ENCODE measurements at places on chromosomes 1 and 21. TPM values are rescaled to one million over a fixed set of nuclear protein-coding genes. Genes with fewer than 3 reads are reported as not detected.
A peak's percentile ranks its signal among the peaks of the same experiment; 100 is the strongest.

DNA sequence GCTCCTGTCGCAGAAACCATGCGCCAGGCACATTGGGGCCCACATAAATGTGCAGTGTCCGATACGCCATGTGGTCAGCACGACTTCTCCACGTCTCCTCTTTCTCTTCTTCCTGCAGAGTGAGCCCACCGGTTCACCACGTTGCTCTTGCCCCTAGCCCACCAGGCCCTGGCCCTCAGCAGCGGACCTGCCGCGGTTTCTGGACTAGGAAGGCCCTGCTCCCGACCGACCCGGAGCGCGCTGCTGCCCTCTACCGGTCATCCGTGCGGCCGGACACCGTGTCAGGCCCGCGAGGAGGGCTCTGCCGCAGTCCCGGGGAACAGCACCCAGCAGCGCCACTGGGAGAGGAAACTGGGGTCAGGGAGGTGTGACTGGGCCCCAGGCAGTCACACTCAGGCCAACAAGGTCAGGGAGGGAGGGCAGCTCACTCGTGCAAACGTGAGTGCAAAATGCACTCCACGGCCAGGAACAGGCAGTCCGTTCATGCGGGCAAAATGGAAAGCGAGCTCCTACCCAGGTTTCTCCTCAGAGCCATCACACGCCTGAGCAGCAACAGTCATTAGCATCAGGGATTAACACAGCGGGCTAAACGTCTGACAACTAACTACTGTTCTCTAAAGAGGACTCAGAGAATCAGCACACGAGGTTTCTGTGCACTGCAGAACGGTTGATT, 13.7 kb downstream of the TLR5 start:
- peak overlapping the region; percentile 83 for H3K4me3 ChIP-seq
- H3K27me3 ChIP-seq: peaks cover 17% of the 10 kb centered on the region
- H3K4me1 ChIP-seq: peaks cover 14% of the 10 kb centered on the region
- peaks cover 14% of the 10 kb centered on the region for H3K36me3 ChIP-seq

- peaks cover 6% of the 10 kb centered on the region for H3K36me3 ChIP-seq
- DNase-seq: no peak
- H3K4me1 ChIP-seq: peaks cover 7% of the 10 kb centered on the region
- H3K27ac ChIP-seq: no peak overlapping the region
- H3K4me3 ChIP-seq: no peak overlapping the region
- H3K27me3 ChIP-seq: peaks cover 44% of the 10 kb centered on the region
These were observed 182.0 kb downstream of the DYRK1A start for GRCh38 chr21:37548521-37548981.

Gene ISG15
- total RNA-seq: 19.5 TPM

DNA sequence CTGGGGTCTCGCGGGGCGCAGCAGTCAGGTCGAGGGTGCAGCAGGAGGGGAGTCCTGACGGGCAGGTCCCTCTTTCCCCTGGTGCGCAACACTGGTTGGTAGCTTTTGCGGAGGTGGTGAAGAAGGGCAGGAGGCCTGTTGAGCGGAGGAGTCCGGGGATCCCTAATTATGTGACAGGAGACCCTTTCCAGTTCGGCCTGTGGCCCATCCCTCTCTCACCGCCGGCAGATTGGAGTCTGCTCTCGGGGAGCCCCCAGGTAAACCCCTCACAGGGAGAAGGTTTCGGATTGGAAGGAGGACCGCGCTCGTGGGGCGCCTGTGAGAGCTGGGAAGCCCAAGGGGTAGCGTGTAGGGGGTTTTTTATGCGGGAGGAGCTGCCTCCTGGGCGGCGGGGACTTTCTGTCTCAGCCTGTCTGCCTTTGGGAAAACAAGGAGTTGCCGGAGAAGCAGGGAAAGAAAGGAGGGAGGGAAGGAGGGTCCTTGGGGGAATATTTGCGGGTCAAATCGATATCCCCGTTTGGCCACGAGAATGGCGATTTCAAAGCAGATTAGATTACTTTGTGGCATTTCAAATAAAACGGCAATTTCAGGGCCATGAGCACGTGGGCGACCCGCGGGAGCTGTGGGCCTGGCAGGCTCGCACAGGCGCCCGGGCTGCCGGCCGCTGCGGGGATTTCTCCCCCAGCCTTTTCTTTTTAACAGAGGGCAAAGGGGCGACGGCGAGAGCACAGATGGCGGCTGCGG, 9.5 kb downstream of the SIM2 start:
- H3K4me1 ChIP-seq: peaks cover 21% of the 10 kb centered on the region
- peaks cover 83% of the 10 kb centered on the region for H3K27me3 ChIP-seq
- DNase-seq: no peak
- peak overlapping the region; percentile 52 for H3K4me3 ChIP-seq
- no peak overlapping the region for H3K27ac ChIP-seq

- no peaks in the 10 kb centered on the region for H3K4me1 ChIP-seq
- peaks cover 5% of the 10 kb centered on the region for H3K27me3 ChIP-seq
- no peak for DNase-seq
- no peak overlapping the region for H3K4me3 ChIP-seq
- no peak overlapping the region for H3K27ac ChIP-seq
These were observed 235.3 kb upstream of the PLXNA2 start for GRCh38 chr1:208479435-208479834.

GRCh38 chr1:25030674-25031589, 100.9 kb upstream of the RUNX3 start:
- peak overlapping the region; percentile 39 for H3K4me3 ChIP-seq
- peaks cover 53% of the 10 kb centered on the region for H3K4me1 ChIP-seq
- H3K36me3 ChIP-seq: no peaks in the 10 kb centered on the region
- peak overlapping the region; percentile 98 for H3K27ac ChIP-seq

- no peak for DNase-seq
- no peak overlapping the region for H3K27ac ChIP-seq
- H3K4me1 ChIP-seq: peaks cover 2% of the 10 kb centered on the region
These were observed 15.2 kb upstream of the GPR153 start for GRCh38 chr1:6275826-6276782.

GRCh38 chr1:197857477-197857876, 45.0 kb upstream of the C1orf53 start:
- no peak overlapping the region for H3K4me3 ChIP-seq
- H3K36me3 ChIP-seq: no peaks in the 10 kb centered on the region
- no peaks in the 10 kb centered on the region for H3K4me1 ChIP-seq
- H3K27ac ChIP-seq: no peak overlapping the region
- H3K27me3 ChIP-seq: peaks cover 1% of the 10 kb centered on the region
- no peak for DNase-seq

DNA sequence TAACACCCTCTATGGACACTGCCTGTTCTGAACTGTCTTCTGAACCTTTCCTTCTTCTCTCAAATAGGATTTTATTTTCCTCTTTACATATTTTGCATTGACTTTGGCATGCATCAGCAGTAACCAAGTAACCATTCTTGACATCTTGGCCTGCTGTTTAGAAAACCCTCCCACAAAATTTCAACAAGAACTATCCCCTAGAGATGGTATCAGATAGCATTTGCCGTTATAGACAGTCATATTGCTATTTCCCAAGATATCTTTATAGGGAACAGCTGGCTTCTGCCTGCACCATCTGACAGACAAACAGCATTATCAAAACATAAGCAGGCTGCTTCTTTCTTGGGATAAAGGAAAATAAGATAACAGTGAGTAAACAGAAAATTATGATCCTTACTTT, 54.7 kb downstream of the LHX8 start:
- no peak overlapping the region for H3K4me3 ChIP-seq
- DNase-seq: no peak
- no peaks in the 10 kb centered on the region for H3K27me3 ChIP-seq
- H3K4me1 ChIP-seq: no peaks in the 10 kb centered on the region
- H3K36me3 ChIP-seq: no peaks in the 10 kb centered on the region

DNA sequence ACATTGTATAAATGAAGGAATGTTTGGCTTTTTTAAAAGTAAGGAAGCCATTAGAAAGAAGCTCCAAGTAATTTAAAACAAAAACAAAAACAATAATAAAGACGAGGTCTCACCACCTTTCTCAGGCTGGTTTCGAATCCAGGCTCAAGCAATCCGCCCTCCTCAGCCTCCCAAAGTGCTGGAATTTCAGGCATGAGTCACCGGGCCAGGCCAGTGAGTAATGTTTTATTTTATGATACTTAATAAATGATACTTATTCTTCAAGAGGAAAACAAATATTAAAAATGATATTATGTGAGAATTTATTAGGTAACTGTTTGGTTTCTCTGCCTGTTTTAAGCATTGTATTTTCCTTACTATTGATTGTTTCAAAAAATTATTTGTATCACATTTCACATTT, 201.4 kb upstream of the BRINP3 start:
- H3K36me3 ChIP-seq: no peaks in the 10 kb centered on the region
- H3K27me3 ChIP-seq: no peaks in the 10 kb centered on the region
- H3K4me1 ChIP-seq: no peaks in the 10 kb centered on the region
- H3K27ac ChIP-seq: no peak overlapping the region

DNA sequence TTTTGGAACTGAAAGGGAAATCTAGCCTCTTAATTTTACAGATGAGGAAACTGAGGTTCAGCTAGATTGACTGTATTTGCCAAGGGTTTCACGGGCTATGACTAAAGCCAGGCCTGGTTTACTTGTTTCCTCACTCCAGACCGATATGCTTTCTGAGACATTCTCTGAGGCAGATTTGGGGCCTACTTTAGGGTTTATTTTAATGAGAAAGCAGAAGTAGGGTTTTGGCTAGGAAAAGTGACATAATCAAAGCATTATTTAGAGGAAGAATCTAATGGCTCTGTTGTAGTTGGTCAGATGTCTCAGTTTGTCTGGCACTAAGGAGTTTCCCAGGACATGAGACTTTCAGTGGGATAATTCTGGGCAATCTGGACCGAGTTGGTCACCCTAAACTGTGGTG, 1.5 kb upstream of the RPTN start:
- DNase-seq: no peak
- H3K4me1 ChIP-seq: peaks cover 3% of the 10 kb centered on the region
- no peaks in the 10 kb centered on the region for H3K36me3 ChIP-seq
- peaks cover 39% of the 10 kb centered on the region for H3K27me3 ChIP-seq
- H3K4me3 ChIP-seq: no peak overlapping the region

Gene AQP10
- 8.9 TPM for total RNA-seq

DNA sequence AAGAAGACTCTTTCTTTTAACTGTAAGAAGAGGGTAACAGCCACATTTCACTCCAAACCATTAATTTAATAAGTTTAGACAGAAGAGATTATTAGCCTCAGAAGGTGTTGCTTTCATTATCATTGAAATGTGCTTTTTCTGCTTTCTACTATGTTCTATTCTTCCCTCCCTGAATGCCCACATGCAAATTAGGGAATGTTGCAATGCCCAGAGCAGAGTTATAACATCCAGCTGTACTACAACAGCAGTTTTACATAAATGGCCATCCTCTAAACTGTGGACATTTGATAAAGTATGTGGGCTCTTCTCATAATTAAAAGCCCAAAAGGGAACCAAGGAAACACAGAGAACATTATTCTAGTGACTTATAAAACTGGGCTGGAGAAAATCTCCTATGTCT, 82.2 kb upstream of the SOD1 start:
- H3K27me3 ChIP-seq: peaks cover 13% of the 10 kb centered on the region
- H3K4me1 ChIP-seq: peaks cover 7% of the 10 kb centered on the region
- DNase-seq: no peak
- no peaks in the 10 kb centered on the region for H3K36me3 ChIP-seq
- no peak overlapping the region for H3K4me3 ChIP-seq

- no peak overlapping the region for H3K4me3 ChIP-seq
- DNase-seq: no peak
- H3K27me3 ChIP-seq: peaks cover 88% of the 10 kb centered on the region
- peaks cover 2% of the 10 kb centered on the region for H3K4me1 ChIP-seq
- H3K27ac ChIP-seq: no peak overlapping the region
These were observed 251.2 kb upstream of the POU3F1 start for GRCh38 chr1:38297842-38298241.

DNA sequence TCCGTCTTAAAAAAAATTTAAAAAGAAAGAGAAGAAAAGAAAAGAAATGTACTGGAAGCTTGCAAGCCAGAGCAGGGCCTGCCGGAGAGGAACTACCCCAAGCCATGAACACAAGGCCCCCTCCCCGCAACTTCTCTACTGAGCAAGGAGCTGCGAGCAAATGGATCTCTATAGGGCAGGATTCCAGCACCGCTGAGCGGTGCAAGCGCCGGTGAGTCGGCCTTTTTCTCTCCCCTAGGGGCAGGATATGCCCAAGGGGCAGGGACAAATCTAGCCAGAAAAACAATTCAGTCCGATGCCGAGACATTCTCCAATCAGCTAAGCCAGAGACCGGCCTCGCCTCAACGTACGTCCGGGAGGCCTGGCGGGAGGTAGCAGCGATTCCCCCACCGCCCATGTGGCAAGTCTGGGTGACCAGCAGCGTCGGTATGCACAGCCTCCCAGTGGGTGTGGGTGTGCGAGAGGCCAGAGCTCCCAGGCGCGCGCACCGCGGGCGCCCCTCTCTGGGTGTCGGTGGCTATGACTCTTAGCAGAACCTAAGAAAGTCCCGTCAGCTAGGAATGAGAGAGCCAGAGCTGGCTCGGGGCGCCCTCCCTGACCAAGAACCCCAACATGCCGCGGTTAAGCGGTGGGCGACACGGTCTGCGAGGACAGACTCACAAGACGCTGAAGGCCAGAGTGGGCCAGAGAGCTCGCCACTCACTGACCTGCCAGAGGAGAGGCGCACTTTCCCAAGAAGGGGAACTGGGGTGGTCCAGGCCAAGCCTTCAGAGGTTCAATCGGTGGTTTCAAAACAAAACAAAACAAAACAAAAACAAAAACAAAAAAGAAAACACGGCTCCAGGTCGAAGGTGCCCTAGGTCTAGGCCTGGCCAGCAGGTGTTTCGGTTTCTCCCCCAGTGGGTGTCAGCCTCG, 1.9 kb downstream of the CSMD2 start:
- peaks cover 2% of the 10 kb centered on the region for H3K36me3 ChIP-seq
- no peak overlapping the region for H3K27ac ChIP-seq
- peak overlapping the region; percentile 72 for H3K4me3 ChIP-seq
- no peak for DNase-seq
- H3K4me1 ChIP-seq: peaks cover 6% of the 10 kb centered on the region

DNA sequence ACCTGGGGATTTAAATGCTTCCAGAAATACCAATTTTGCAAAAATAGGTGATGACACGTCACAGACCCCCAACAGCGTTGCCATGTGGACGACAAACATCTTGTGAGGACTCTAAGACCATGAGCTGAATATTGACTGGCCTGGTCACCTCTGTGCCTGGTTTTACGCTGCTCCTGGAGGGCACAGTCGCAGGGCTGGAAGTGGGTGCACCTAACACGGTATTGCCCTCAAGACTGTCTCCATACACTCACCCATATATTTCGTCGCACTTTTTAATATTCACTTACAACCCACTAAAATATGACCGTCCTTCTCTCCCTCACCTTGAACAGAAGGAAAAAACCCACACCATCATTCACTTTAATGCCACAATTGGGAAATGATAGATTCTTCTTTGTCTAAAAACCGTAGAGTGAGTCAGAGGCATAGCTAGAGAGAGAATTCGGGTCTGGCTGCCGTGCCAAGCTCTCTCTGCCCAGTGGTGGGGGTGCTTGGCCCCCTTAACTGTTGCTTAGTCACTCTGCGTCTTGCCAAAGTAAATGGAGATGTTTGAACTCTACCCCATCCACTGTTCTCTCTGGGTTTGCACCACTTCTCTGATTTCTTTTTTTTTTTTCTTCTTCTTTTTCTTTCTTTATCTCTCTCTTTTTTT, 40.8 kb upstream of the UTS2 start:
- no peak overlapping the region for H3K27ac ChIP-seq
- H3K4me3 ChIP-seq: no peak overlapping the region
- no peaks in the 10 kb centered on the region for H3K4me1 ChIP-seq
- H3K27me3 ChIP-seq: peaks cover 9% of the 10 kb centered on the region
